Lung (tissue), 17 donors: ENCODE measurements at places on chromosomes 6 and 20.
A peak's percentile ranks its signal among the peaks of the same experiment; 100 is the strongest.

GRCh38 chr6:136365776-136366354, 76.2 kb upstream of the BCLAF1 start:
- DNase-seq = no peak

DNA sequence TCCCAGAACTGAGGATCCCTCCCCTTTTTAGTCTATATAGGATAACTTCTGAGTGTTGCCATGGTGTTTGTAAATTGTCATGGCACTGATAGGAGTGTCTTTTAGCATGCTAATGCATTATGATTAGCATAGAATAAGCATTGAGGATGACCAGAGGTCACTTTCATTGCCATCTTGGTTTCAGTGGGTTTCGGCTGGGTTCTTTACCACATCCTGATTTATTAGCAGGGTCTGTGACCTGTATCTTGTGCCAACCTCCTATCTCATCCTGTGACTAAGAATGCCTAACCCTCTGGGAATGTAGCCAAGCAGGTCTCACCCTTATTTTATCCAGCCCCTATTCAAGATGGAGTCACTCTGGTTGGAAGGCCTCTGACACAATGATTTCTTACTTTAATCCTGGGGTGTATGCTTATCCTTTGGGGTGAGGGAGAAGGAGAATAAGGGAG, 19.6 kb downstream of the WFDC2 start:
- DNase-seq = no peak

DNA sequence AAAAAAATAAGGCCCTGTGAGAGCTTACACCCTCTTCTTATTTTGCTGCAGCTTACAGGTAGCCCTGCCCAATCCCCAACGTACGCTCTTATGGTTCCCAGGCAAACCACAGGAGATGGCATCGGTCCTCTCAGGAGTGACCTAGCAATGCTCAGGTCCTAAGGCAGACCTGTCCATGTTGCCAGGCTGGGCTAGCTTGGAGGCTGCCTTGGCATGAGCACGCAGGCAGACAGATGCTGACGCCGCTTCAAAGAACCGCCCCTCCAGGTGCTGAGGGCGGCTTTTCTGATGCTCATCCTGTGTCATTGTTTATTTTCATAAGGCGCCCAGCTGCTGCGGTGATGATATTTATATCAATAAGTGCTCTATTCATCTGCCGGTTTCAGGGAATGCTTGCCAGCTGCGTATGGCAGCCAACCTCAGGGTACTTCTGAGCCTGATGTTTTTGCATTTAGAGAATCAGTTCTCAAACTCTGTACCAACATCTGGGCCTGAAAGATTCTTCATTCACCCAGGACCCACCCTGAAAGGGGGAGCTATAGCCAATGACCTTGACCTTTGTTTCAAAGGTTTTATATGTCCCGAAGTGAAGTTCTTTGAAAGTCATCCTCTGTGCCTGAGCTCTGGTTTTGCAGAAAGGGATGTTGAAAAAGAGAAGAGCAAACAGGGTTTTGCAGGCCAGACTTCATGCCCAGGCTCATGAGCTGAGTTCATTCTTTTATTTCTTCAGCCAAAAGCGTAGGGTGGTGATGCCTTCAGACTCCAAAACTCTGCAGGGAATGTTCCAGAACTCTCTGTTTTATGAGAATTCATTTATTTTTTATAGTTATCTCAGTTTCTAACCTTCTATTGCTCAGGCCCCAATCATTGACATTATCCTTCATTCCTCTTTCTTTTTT, 475.6 kb upstream of the CHD6 start:
- no peak for DNase-seq

- peak; percentile 46 for DNase-seq
Measured at GRCh38 chr6:8530785-8531435, 95.6 kb upstream of the SLC35B3 start.

GRCh38 chr6:82017288-82017687, 230.3 kb downstream of the IBTK start:
- no peak for DNase-seq

- no peak for DNase-seq
Measured at GRCh38 chr6:13183415-13184088, 144.8 kb downstream of the TBC1D7 start.

GRCh38 chr6:39343396-39343870, 20.9 kb upstream of the KCNK16 start:
- DNase-seq = no peak

- no peak for DNase-seq
Measured at GRCh38 chr20:46712056-46712636, 2.7 kb downstream of the SLC2A10 start.

DNA sequence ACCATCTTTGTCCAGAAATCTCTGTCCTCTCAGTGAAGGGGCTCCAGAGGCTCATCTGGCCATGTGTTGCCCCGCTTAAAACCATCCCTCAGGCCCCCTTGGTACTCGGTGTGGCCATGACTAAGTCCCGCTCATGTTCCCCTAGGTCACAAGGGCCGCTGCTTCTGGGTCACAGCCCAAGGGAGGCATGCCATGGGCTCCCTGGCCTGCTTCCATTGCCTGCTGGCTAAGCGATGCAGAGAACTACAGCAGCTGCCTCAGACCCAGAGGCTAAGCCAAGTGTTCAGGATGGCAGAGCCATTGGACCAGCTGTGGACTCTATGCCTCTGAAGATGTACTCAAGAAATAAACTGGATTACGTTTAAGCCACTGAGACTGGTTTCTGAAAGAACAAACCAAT, 95.5 kb downstream of the ZFP64 start:
- DNase-seq = no peak

GRCh38 chr6:125415913-125416312, 114.1 kb upstream of the HDDC2 start:
- no peak for DNase-seq

GRCh38 chr6:130183271-130184222, 39.2 kb downstream of the SAMD3 start:
- no peak for DNase-seq

- peak; percentile 65 for DNase-seq
Measured at GRCh38 chr20:3687655-3688054, 5.8 kb upstream of the ADAM33 start.

GRCh38 chr20:58938078-58938477, 43.0 kb upstream of the NELFCD start:
- DNase-seq = no peak

GRCh38 chr20:56328861-56329260, 29.9 kb upstream of the FAM210B start:
- peak; percentile 53 for DNase-seq
